ENCODE measurements at places on chromosomes 3 and 15.

- DNase-seq, result no peak
Observed at GRCh38 chr3:156230278-156230900, 110.0 kb downstream of the KCNAB1 start.

- no peak for DNase-seq
Observed at GRCh38 chr3:45548681-45549075, 45.9 kb upstream of the LIMD1 start.

- peak; percentile 62 for DNase-seq
Observed at GRCh38 chr3:10941972-10942371, 50.6 kb upstream of the SLC6A1 start.

- no peak for DNase-seq
Observed at GRCh38 chr3:192851821-192852372, 65.8 kb downstream of the MB21D2 start.

DNA sequence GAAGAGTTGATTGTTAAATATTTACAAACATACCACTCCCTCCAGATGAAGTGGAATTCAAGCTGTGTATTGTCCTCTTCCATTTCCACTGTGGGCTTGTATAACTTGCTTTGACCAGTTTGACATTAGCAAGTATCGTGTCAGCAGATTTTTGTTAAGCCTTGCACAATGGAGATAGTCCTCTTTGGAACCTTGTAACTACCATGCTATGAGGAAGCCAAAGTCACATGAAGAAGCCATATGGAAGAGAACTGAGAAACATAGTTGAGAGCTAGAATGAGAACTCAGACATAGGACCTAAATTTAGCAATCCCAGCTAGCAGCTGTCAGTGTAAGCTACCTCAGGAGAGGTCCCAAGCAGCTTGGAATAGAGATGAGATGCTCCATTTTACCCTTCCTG lies 889.2 kb downstream of the PDCD6IP start:
- no peak for DNase-seq

GRCh38 chr3:187012609-187013051 lies 82.3 kb downstream of the ST6GAL1 start:
- peak; percentile 78 for DNase-seq

GRCh38 chr15:32130823-32131222 lies 100.5 kb downstream of the CHRNA7 start:
- DNase-seq, result no peak

- DNase-seq, result no peak
Observed at GRCh38 chr3:114903213-114903612, 243.9 kb downstream of the ZBTB20 start.

DNA sequence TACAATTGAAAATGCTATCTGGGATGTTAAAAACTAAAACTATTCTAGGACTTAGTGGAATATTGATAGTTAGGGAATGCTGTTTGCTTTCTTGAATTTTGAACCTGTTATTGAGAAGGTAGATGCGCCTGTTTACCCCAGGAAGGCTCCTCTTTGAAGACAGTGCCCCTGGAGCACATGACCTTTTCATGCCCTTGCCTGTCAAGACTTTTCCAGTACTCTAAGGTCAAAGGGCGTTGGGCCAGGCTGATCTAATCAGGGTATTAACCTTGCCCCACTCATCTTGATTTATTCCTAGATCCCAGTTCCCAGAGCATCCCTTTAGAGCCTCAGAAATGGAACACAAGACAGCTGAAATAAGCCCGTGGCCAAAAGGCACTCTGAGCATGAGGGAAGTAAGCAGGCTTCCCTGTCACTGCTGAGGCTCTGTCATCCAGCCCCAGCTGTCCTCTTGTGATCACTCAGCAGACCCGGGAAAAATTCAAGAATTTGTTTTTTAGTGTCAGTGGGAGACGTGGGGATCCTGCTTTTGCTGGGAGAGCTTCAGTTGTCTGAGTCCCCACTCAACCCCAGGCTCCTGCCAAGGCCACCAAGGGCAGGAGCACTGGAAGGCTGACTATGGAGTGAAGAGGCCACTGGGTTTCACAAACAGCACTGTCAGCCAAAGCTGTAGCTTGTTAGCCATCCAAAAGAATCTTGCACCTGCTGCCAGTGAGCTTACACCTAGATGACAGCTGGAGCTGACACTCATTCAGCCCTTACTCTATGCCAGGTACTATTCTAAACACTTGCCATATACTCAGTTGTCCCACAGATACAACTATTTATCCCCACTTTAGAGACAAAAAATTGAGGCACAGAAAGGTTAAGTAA lies 169.0 kb downstream of the PGPEP1L start:
- no peak for DNase-seq

DNA sequence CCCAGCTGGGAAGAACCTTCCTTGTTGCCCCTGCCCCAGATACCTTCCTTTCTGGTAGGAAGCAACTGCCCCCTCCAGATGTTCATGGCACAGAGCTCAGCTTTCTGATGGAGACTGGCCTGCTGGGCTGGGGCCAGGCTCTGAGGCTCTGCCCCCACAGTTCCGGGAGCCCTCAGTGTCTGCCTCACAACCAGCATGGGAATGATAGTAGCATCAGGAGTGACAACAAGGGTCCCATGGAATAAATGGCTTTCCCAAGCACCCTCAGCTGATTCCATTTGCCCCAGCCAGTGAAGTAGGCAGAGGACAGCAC lies 65.6 kb upstream of the IQSEC1 start:
- no peak for DNase-seq

DNA sequence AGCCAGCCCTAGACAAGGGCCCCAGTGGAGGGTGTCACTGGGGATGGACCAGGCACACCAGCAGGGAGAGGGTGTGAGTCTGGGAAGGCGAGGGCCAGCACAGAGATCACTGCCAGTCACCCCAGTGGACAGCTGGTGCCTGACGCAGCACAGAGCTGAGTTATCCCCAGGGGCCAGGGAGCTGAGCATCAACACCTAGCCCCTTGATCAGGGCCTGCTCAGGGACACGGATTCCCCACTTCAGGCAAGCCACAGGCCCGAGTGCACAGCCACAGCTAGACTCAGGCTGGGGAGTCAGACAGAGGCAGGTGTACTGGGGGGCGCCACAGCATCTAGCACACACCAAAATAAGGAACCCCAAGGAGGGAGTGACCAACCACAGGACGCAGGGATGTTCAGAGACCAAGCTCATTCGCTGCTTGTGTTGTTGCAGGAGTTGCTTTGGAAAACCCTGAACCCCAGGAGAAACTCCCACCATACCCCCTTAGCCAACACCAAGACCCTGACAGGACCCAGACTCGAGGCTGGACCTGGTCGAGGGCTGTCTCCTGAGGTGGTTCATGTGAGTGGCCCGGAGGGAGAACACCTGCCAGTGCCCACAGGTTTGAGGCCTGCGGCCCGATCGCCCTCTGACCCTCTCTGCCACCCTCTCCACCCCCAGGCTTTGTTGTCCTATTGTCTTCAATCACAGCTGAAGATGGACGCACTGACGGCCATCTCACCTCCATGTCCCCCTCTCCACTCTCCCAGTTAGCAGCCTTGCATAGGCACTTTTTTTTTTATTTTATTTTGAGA lies 146.8 kb downstream of the TPRA1 start:
- no peak for DNase-seq

DNA sequence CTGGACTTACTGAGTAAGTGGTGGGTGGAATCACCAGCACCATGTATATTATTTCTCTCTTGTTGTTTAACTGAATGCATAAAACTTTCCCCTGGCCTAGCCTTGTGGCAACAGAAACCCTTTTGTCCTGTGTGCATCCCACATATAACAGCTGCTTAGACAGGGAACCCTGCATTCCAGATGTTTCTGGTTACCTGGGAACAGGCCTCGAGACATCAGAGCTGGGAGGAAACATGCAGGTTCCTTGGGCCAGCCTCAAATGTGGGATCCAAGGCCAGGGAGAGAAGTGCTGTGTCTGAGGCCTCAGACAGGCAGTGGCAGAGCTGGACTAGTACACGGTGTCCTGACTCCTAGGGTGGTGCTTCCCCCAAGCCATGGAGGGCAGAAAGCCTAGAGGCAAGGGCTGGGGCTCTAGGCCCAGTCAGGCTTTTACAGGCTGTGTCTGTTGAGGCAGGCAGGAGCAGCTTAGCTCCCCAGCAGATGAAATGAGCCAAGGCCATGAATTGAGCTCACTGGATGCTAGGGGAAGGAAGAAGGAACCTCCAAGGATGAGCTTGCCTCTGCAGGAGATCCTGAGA lies 57.7 kb downstream of the ITGA11 start:
- DNase-seq, result peak; percentile 43

DNA sequence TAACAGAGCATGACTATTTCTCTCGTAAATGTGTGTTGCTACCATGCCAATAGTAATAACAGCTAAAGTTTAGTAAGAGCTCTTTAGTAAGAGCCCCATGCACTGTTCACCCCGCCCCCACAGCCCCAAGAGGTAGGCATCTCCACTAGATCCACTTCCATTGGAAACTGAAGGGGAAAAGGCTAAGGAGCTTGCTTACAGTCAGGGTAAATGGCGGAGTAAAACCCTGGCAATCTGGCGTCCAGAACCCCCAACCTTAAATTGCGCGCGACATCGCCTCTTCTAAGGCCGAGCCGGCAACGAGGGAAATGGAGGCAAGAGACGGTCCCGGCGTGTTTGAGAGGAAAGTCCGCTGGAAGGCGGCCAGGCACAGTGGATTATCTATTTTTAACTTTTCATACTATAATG lies 654 bp upstream of the C3orf38 start:
- no peak for DNase-seq

DNA sequence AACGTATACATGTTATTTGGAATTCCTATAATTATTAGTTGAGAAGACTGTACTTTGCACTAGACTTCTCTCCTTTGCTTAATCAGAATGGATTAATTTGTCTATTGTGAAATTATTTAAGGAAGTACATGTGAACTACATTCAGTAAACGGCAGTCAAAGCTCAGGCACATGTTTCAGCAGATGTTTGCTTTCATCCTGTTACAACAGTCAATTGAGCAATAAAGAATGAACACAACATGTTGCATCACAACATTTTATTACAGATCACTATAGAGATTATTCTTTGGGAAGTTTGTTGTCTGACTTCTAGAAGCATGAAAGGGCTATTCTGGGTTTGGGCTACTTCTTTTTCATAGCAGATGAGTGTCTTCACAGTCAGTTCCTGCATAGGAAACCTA lies 39.2 kb downstream of the RAB27A start:
- no peak for DNase-seq

GRCh38 chr15:30990446-30991254 lies 778 bp downstream of the MTMR10 start:
- DNase-seq, result no peak

Data from activated CD8-positive, alpha-beta memory T cell treated with anti-CD3 and anti-CD28 coated beads for 24 hours (primary cell).